ENCODE measurements at places on chromosomes 6 and 20.

DNA sequence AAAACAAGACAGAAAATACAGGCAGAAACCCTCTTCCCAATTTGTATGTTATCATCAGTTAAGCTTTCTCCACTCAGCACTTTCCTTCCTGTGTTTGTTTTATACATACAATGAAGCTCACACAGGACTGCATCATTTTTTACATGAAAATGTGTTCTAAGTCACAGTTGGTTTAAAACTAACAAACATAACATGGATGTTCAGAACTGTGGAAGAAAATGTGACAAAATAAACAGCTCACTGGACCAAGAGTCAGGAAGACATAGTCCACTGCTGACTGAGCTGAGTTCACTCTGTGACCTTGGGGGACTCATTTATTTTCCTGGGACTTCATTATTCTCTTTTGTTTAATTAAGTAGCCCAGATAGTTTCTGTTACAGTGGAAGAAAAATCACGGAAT lies 331.5 kb downstream of the SYNE1 start:
- no peak for DNase-seq

DNA sequence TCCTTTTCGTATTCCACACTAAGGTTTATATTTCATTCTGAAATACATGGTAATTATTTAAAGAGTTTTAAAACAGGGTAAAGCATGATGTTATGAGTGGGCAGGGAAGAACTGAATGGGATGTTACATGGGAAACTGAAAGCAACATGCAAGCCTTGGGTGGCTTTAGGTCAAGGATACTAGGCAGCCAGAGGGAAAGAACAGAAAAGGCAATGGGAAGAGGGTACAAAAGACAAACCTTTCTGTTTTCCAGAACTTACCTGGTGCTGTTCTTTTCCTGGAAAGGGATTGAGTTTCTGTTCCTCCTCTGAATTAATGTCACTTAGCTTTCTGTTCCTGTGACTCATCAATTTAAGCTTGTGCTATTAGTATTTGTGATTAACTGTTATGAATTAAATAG lies 71.2 kb upstream of the SMIM8 start:
- DNase-seq = no peak

DNA sequence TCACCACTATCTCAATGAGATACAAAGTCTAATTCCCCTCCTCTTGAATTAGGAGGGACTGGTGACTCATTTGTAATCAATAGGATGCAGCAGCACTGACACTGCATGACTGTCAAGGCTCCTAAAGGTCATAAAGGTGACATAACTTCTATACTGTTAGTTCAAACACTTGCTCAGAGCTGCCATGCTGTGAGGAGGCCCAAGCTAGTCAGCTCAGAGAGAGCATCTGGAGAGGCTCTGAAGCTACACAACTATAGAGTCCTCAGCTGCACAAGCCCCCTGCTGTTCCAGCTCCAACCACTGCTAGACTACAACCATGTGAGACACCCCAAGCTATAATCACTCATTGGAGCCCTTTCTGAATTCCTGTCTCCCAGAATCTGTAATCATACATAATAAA lies 17.0 kb upstream of the HEY2 start:
- no peak for DNase-seq

DNA sequence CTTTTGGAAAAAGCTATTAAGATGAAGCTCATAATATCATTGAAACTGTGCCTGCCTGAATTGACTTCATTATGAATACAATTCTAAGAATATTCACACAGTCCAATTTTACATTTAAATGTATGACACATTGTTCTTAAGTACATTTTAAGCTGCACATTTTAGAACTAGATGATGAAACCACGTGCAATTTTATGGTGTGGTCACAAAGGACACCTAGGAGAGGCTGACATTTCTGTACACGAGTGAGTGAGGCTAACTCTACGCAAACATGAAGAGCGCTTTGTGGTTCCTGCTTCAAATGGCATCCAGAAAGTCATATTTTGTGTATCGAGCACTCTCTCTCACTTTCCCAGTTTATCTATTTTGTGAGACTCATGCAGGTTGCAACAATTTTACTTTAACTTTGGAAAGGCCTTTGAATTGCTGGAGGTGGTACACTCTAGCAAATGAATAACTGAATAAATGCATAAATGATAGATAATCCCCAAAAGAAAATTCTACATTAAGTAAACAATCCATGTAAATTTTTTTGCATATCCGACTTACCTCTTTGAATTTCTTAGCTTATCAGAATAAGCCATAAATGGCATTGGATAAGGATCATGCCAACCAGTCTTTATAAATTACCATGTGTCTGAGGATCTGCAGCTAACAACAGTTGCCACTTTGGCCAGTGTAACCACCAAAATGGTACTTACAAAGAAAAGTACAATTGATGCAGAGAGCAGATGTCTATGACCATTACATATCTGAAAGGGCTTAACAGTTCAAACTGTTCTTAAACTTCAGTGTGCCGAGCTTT lies 97.3 kb downstream of the NRSN1 start:
- no peak for DNase-seq

DNA sequence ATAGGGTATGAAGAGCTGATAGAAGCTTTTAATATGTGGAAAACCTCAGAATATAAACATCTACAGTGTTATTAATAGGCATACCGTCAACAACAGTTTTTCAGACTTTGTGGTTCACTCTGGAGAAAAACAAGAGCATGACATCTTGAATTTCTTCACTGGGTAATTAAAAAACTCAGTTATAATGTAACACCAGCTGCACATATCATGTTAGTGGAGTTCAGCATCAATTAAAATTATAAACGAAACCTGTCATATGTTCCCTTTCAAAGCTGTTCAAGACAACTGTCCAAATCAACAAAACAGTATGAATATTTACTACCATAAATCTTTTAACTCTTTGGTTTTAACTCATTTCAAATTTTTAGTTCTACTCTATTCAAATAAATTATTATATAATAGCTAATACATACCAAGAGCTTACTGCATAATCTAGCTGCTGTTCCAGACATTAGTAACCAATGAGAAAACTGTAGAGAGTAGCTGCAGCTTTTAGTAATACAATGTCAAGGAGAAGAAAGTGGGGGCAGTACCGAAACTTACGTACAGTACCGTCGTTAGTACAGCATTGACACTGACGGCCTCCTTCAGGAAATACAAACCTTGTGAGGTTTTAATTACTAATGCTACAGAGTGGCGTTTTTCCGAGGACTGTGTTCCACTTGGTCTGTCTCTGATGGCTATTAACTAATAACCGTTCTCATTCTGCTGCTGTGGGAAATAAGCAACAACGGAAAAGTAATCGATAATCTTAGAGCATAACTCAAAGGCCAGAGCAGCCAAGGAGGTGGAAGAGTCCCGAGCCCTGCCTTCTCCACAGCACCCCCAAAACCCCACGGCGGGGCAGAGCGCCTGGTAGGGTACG lies 532 bp upstream of the PM20D2 start:
- no peak for DNase-seq

GRCh38 chr20:16061351-16061750 lies 511.9 kb downstream of the KIF16B start:
- DNase-seq = no peak

- no peak for DNase-seq
Observed at GRCh38 chr6:52846002-52846401, 5.4 kb upstream of the GSTA5 start.

DNA sequence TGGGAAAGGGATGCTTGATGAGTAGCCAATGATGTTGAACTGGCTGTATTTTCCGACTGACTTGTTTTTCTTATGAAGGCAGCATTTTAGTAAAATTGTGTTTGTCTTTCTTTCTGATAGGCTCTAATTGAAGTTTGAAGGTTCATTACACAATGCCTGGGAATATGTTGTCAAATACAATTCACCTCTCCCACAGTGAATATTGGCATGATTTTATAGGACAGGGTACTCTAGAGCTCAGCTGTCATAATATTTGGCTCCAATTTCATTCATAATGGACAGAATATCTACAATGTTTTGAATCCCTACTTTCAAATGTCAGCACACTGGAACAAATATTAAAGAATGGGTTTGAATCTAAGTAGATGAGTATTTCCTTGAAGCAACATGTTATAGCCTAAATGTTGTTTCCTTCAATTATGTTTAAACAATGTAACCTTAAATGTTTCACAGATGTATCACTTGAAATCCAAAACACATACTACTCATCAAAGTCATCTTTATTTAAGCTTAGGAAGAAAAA lies 81.4 kb downstream of the LAMA2 start:
- no peak for DNase-seq

DNA sequence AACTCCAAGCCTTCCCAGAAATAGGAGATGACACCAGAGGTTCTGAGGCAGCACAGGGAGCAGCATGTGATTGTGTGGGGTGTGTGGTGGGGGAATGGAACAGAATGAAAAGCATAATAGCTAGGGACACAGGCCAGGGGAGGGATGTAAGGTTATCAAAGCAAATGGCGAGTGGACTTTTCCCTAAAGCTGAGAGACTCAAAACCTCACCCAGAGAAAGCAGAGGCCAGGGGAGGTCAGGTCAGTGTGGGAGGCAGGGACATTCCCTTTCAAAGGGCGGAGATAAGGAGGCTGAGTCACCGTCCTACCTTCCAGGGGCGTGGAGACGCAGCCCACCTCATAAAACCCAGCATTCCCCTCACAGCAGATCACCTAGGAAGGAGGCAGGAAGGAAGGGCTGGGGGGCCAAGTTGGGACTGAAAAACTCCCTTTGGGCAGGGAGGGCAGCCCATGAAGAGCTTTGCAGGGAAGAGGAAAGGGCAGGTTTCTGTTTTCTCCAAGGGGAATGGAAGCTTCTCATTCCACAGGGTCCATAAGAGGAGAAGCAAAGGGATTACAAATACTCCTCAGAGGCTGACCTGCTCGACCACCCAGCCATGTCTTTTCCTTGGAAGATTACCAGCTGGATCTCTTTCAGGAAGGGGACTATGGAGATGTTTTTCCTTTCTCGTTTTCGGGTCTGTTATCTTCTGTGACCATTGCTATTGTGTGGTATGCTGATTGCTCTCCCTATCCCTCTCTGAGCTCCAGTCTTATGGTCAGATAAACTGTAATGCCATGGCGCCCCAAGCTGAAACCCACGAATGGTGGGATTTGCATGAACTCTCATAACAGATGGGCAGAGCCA lies 9.6 kb upstream of the LY6G5C start:
- no peak for DNase-seq

DNA sequence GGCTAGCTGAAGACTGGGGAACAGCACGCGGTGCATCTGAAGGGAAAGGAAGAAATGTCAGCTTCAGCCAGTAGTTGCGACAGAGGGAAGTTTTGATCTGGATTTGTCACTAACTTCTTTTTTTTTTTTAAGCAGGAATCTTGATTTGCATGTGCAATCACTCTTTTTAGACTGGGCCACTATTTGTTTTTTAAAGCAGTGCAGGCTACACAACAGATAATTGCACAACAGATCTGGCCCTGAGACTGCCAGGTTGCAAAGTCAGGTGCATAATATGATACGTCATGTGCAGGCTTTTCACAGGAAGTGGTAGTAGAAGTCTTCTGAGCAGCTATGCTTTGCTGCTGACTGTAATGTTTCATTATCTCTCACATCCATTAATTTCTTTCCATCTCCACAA lies 13.5 kb downstream of the PFDN4 start:
- no peak for DNase-seq

DNA sequence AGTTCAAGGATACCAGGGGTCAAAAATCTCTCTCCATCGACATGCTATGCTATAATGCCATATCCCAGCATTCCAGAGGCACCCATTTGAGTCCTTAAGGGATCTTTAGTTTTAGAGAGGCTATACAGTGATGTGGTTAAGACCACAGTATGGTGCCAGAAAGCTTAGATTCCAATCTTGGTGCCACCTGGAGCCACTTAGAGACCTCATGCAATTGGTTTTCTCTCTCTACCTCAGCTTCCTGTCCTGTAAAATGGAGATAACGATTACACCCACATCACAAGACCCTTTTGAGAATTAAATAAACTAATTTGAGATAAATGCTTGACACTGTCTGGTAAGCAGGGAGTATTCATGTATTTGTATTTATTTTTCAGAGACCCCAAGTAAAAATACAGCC lies 39.0 kb downstream of the PLAGL1 start:
- DNase-seq = no peak

GRCh38 chr6:130937942-130938604 lies 110.9 kb downstream of the SMLR1 start:
- DNase-seq = no peak

DNA sequence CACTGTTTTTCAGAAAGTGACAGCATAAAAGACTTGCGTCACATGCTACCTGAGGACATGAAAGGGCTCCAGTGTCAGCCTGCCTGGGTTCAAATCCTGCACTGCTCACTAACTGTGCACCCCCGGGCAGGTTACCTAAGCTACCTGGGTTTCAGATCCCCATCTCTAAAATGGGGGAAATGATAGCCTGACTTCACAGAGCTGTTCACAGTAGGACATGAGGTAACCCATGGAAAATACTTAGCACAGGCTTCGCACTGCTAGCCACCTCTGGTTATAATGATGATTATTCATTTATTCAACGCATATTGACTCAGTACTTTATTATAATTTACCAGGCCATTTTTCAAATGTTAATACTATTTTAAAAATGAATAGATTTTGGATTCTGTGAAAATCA lies 23.0 kb downstream of the TBC1D7 start:
- DNase-seq = no peak

DNA sequence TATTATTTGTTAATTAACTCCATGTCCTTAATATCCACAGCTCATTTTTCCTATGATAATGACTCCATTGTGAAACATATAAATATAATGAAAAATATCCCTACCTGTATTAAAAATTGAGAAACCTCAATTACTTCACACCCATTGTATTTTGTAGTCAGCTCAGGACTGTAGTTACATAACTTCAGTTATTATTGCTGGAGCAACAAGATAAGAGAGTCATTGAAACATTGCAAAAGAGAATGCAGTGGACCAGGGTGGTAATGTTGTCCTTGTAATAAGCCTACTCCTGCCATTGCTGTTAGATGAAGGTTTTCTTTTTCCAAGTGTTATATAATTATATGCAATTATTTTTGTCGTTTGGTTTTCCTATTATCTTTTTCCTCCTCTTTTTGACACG lies 184.4 kb downstream of the PRL start:
- no peak for DNase-seq

DNA sequence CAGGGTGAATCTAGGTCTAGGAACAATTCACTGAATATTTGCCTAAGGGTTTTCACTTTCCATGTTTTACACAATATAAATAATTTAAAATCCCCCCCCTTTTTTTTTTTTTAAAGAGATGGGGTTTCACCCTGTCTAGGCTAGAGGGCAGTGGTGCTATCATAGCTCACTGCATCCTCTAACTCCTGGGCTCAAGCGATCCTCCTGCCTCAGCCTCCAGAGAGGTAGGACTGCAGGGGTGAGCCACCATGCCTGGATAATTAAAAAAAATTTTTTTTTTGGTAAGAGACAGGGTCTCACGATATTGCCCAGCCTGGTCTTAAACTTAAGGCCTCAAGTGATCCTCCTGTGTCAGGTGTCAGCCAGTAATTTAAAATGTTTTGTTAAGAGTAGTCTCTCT lies 17.8 kb downstream of the QKI start:
- DNase-seq = no peak

DNA sequence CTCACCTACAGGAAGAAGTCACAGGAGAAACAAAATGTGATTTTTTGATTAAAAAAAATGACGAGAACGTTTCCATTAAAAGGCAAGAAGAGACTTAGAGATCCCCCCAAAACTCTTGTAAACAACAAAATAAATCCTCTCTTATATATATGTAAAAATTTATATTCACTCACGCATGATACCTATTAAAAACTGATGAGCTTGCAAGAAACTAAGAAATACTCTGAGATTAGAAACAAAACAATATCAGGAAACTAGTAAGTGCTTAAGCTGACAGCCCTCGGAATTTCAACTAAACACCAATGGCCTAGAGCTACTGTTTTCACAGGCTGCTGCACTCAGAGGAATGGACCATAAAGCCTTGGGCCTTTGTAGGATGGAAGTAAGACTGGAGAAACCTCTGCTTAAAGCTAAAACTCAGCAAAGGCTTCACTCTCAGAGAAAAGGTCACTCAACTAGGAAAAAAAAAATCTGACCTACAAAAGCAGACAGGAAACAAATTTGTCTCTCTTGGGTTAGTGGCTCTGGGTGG lies 63.0 kb downstream of the MAP3K7 start:
- DNase-seq = no peak

Data from activated T-cell treated with anti-CD3 and anti-CD28 coated beads, Interleukin-2, amount 50 U/mL, for 48 hours (primary cell).